ENCODE measurements at places on chromosomes 13 and 19.

- DNase-seq, result peak; percentile 70
Measured at GRCh38 chr19:15181394-15181793, 19.4 kb downstream of the NOTCH3 start.

DNA sequence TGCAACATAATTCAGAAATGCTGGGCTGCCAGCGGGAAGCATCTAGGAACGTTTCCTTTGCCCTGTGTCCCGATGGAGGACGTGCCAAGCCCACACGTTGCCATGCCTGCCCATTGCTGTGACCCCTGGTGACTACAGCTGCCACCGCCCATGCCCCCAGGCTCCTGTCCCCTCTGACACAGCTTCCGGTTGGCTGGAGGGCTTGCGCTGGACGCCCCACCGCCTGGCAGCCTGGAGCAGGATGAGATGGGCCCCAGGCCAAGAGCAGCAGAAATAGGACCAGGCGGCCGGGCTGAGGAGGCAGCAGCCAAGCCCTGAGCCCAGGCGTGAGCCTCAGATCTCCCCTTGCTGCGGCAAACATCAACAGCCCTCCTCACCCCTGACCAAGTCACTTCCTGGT is 125.9 kb downstream of the COL4A2 start:
- no peak for DNase-seq

GRCh38 chr13:49303533-49304252 is 56.0 kb downstream of the CDADC1 start:
- DNase-seq, result no peak

- DNase-seq, result no peak
Measured at GRCh38 chr19:56360841-56361240, 32.5 kb downstream of the ZNF582 start.

GRCh38 chr13:50613356-50613831 is 230.1 kb downstream of the DLEU7 start:
- DNase-seq, result no peak

DNA sequence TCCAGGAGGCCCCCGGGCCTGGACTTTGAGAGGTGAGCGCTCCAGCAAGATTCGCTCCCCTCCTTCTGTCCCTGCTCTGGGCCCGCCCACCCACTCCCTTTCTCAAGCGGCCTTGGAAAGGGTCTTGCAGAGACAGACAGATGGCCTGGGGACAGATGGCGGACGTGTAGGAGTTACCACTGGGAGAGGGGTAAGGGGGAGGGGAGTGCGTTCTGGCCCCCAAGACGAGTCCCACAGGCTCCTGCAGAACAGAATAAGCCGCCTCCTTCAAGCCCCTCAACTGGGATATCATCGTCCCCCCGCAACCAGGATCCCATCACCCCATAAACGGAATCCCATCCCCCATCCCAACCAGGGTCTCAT is 3.6 kb upstream of the TNFAIP8L1 start:
- no peak for DNase-seq

DNA sequence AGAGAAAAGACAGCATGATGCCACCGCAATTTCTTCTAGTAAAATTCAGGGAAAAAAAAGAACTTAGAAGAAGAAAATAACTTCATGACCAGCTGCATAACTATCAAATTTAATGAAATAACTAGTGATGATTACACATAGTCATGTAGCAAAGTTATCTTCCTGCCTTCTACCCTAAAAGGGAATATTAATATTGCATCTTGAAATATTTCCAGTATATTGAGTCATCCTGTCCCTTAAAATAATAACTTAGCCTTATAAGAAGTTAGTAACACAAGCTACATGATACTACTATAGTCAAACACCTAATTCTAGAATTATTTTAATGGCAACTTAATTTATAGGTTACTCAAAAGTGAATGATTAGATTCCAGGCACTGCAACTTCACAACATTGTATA is 289.2 kb downstream of the KLF12 start:
- DNase-seq, result no peak

- DNase-seq, result no peak
Measured at GRCh38 chr13:40026741-40027140, 371.3 kb downstream of the COG6 start.

DNA sequence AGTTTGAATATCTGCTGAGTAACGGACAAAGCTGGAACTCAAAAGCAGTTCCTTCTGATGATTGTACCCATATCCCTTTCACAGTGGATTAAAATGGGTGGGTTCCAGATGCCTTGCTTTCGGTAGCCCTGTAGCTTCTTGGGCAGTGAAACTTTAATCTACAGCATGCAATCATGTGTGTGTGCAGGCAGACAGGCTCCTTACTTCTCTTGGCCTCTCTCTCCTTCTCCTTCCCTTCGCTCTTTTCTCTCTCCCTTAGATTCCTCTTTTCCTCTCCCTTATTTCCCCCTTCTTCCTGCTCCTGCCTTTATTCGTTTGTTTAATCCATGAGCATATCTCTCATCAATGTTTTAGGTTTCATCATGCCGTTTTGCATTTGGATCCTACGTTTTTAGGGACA is 8.1 kb downstream of the DGKH start:
- DNase-seq, result no peak
